ENCODE measurements at places on chromosomes 3 and 15. TPM values are rescaled to one million over a fixed set of nuclear protein-coding genes. Genes with fewer than 3 reads are reported as not detected.
A peak's percentile ranks its signal among the peaks of the same experiment; 100 is the strongest.

DNA sequence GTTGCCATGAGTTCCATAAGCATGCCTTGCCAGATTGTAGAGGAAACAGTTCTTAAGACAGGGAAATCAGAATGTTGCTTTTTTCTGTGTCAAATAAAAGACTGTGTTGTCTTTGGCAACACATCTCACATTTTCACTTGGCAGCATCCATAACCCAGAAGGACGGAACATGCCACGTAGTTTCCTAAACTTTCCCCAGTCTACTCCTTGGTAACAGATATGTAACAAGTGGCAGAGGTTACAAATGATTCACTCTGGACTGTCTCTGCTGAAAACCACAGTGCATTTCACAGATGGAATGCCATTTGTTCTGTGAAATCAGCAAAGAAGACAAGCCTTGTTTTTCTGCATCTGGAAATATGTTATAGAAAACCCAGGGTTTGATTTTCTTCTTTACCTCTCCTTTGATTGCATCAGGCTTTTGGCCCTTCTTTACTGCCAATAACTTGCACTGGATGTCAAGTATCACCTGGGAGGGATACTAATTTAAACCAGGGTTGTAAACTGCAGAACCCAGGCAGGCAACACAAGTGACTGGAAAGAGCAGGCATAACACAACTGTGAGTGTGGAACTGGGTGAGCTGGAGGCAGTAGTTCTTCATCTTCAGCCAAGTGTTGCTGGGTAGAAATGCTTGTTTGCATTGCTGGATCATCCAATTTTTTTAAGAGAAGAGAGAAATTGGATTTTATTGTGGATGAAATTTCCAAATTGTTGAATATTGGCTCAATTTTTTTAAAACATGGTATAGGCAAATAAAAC lies 124.4 kb upstream of the FOXB1 start:
- no peak overlapping the region for H3K4me3 ChIP-seq
- H3K36me3 ChIP-seq = no peaks in the 10 kb centered on the region
- H3K27ac ChIP-seq = no peak overlapping the region
- H3K4me1 ChIP-seq = no peaks in the 10 kb centered on the region

- no peak for DNase-seq
- H3K36me3 ChIP-seq = no peaks in the 10 kb centered on the region
- no peaks in the 10 kb centered on the region for H3K4me1 ChIP-seq
- no peaks in the 10 kb centered on the region for H3K27me3 ChIP-seq
- no peak overlapping the region for H3K4me3 ChIP-seq
These were observed 15.3 kb upstream of the KBTBD12 start for GRCh38 chr3:127899766-127900165.

- no peaks in the 10 kb centered on the region for H3K4me1 ChIP-seq
- no peak for DNase-seq
- no peak overlapping the region for H3K4me3 ChIP-seq
- no peak overlapping the region for H3K27ac ChIP-seq
- H3K36me3 ChIP-seq = no peaks in the 10 kb centered on the region
- H3K27me3 ChIP-seq = no peaks in the 10 kb centered on the region
These were observed 217.0 kb downstream of the TLE3 start for GRCh38 chr15:69880571-69881301.

DNA sequence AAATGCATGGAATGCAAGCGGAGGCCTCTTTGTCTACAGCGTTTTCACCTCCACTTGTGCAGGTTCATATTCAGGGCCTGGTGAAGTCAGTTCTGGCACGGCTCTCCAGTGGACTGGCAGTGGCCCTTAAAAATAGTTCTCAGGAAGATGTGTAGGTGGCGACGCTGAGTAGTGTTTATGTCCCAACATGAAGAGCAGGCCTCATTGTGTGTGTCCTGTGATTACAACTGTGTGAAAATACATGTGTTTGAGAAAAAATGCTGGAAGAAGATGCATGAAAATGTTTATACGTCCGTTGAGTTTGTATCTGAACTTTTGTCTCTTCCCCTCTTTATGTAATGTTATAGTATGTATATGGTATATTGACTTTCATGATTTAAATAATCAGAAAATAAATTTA lies 7.2 kb downstream of the LIPC start:
- H3K4me3 ChIP-seq = no peak overlapping the region
- peaks cover 12% of the 10 kb centered on the region for H3K4me1 ChIP-seq
- no peak for DNase-seq
- peak overlapping the region; percentile 93 for H3K27ac ChIP-seq

Gene CCR8
- polyA plus RNA-seq = not detected

- no peak overlapping the region for H3K27ac ChIP-seq
- no peaks in the 10 kb centered on the region for H3K36me3 ChIP-seq
- H3K4me1 ChIP-seq = no peaks in the 10 kb centered on the region
- DNase-seq = no peak
- H3K4me3 ChIP-seq = no peak overlapping the region
These were observed 134.1 kb upstream of the MNS1 start for GRCh38 chr15:56598991-56599390.

- H3K36me3 ChIP-seq = no peaks in the 10 kb centered on the region
- no peak for DNase-seq
- no peaks in the 10 kb centered on the region for H3K27me3 ChIP-seq
- no peak overlapping the region for H3K4me3 ChIP-seq
- no peak overlapping the region for H3K27ac ChIP-seq
These were observed 112.3 kb downstream of the NR1I2 start for GRCh38 chr3:119894195-119894594.

- no peaks in the 10 kb centered on the region for H3K27me3 ChIP-seq
- no peaks in the 10 kb centered on the region for H3K4me1 ChIP-seq
- no peaks in the 10 kb centered on the region for H3K36me3 ChIP-seq
- H3K27ac ChIP-seq = no peak overlapping the region
- H3K4me3 ChIP-seq = no peak overlapping the region
- no peak for DNase-seq
These were observed 14.1 kb downstream of the ARL13B start for GRCh38 chr3:93994056-93994455.

DNA sequence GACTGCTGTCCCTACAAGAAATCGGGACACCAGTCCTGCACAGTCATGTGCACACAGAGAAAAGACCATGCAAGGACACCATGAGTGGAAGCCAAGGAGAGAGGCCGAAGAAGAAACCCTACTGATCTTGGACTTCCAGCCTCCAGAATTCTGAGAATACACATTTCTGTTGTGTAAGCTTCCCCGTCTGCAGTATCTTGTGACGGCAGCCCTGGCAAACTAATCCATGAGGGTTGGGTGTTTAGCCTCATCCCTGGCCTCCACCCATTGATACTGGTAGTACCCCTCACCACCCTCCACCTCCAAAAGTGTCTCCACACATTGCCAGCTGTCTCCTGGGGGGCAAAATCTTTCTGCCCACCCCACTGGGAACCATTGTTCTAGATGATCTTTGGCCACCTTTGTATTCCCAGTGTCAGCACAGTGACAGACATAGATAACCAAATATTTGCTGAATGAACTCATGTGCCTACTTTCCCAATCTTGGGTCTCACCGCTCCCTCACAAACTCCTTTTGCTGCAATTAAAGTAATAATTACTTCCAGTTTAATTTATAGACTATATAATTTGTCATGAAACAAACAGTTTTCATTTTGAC lies 83.8 kb downstream of the RAD18 start:
- no peak overlapping the region for H3K4me3 ChIP-seq
- H3K4me1 ChIP-seq = no peaks in the 10 kb centered on the region
- no peak for DNase-seq
- H3K27me3 ChIP-seq = no peaks in the 10 kb centered on the region
- no peaks in the 10 kb centered on the region for H3K36me3 ChIP-seq

DNA sequence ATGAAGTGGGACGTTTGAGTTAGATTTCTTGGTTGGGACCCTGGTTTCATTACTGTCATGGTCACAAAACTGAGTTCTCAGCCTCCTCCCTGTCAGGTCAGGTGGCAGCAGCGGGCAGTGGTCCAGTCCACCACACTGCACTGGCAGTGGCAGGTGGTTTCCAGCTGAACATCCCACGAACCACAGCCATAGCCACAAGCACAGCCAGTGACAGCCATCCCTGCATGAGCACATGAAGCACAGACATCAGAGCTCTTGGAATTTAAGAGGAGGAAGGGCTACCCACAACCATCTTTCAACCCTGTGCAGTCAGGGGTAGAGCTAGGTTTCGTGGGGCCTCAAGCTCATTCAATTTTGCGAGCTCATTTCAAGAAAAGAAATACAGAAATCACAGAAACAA lies 1.5 kb downstream of the RETNLB start:
- H3K36me3 ChIP-seq = no peaks in the 10 kb centered on the region
- no peaks in the 10 kb centered on the region for H3K27me3 ChIP-seq
- H3K4me3 ChIP-seq = no peak overlapping the region
- DNase-seq = no peak
- H3K4me1 ChIP-seq = no peaks in the 10 kb centered on the region

DNA sequence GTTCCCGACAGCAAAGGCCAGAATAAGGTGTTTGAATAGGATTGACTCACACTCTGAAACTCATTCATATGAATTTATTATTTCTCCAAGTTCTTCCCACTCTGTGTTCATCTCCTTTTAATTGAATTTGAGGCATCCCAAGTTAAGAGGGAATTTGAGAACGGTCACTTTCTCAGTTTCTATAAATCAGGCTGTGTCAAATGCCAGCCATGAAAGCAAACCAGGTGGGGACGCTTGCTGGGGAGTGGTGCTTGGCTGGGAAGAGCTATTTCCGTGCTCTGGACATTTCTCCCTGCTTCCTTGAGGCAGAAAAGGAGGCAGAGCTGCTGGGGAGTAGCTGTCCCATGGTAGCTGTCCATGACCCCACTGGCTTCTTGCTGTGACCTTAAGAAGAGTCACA lies 116.6 kb downstream of the FBN1 start:
- no peaks in the 10 kb centered on the region for H3K27me3 ChIP-seq
- no peak overlapping the region for H3K27ac ChIP-seq
- no peaks in the 10 kb centered on the region for H3K4me1 ChIP-seq
- no peaks in the 10 kb centered on the region for H3K36me3 ChIP-seq
- H3K4me3 ChIP-seq = no peak overlapping the region
- no peak for DNase-seq

GRCh38 chr15:78437107-78437761 lies 782 bp upstream of the IREB2 start:
- peak overlapping the region; percentile 25 for H3K27ac ChIP-seq
- H3K27me3 ChIP-seq = no peaks in the 10 kb centered on the region
- no peak for DNase-seq

- DNase-seq = no peak
- peaks cover 2% of the 10 kb centered on the region for H3K4me1 ChIP-seq
- H3K4me3 ChIP-seq = no peak overlapping the region
- no peaks in the 10 kb centered on the region for H3K36me3 ChIP-seq
- H3K27ac ChIP-seq = no peak overlapping the region
These were observed 61.1 kb upstream of the GCNT3 start for GRCh38 chr15:59550530-59550929.

GRCh38 chr15:83323296-83323711 lies 38.8 kb upstream of the BNC1 start:
- no peaks in the 10 kb centered on the region for H3K4me1 ChIP-seq
- H3K36me3 ChIP-seq = no peaks in the 10 kb centered on the region
- H3K27ac ChIP-seq = no peak overlapping the region
- H3K4me3 ChIP-seq = no peak overlapping the region
- H3K27me3 ChIP-seq = no peaks in the 10 kb centered on the region
- DNase-seq = no peak

Gene A4GNT
- polyA plus RNA-seq = 1.2 TPM

- H3K36me3 ChIP-seq = peaks cover 3% of the 10 kb centered on the region
- no peaks in the 10 kb centered on the region for H3K27me3 ChIP-seq
- H3K4me1 ChIP-seq = peaks cover 5% of the 10 kb centered on the region
- no peak overlapping the region for H3K4me3 ChIP-seq
These were observed 1.8 kb upstream of the ZSCAN2 start for GRCh38 chr15:84598993-84599392.

DNA sequence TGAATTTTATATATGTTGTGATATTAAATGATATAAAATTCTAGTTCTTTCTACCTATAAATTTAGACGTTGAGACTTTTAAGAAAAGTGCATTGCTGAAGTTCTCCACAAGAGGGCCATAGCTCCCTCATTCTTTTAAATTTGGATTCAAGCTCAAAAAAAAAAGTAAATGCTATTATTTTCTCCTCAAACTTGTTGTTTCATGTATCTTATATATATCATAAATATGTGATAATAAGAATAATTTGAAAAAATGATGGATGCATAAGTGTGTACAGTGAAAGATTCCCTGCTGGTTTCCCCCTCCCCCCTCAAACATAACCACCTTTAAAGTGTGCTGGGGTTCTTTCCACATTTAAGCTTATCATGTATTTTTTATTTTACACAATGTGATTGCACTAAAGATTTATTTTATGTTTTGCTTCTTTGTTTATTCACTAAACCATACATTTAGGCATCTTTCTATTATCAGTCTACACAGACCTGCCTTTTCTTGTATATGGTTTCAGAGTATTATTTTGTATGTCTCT lies 769.4 kb upstream of the GOLIM4 start:
- no peaks in the 10 kb centered on the region for H3K36me3 ChIP-seq
- no peak overlapping the region for H3K27ac ChIP-seq
- H3K4me1 ChIP-seq = no peaks in the 10 kb centered on the region
- H3K4me3 ChIP-seq = peak overlapping the region; percentile 21
- no peak for DNase-seq

DNA sequence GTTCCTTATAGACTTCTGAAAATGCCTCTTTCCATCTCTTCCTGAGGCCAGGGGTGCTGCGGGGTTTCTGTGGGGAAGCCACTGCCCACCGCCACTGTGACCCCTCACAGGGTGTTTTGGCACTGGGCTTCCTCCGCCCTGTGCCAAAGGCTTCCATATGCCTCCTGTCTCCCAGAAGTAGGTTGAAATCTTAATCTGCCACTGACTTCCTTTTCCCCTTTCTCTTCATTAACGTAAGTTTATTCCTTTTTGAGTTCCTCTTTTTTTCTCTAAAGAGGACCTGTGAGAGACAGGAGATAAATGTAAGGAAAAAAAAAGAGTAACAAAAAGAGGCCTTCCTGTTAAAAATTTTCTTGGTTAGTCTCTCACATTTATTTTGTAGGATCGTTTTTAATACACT lies 220.5 kb downstream of the CTNNB1 start:
- H3K27ac ChIP-seq = no peak overlapping the region
- no peaks in the 10 kb centered on the region for H3K27me3 ChIP-seq
- H3K4me3 ChIP-seq = no peak overlapping the region
- no peaks in the 10 kb centered on the region for H3K4me1 ChIP-seq
- DNase-seq = no peak

- no peaks in the 10 kb centered on the region for H3K27me3 ChIP-seq
- no peak overlapping the region for H3K27ac ChIP-seq
- no peaks in the 10 kb centered on the region for H3K36me3 ChIP-seq
- H3K4me1 ChIP-seq = no peaks in the 10 kb centered on the region
These were observed 218.2 kb downstream of the DPH6 start for GRCh38 chr15:35327789-35328188.

Gene IP6K1
- 11.2 TPM for polyA plus RNA-seq

DNA sequence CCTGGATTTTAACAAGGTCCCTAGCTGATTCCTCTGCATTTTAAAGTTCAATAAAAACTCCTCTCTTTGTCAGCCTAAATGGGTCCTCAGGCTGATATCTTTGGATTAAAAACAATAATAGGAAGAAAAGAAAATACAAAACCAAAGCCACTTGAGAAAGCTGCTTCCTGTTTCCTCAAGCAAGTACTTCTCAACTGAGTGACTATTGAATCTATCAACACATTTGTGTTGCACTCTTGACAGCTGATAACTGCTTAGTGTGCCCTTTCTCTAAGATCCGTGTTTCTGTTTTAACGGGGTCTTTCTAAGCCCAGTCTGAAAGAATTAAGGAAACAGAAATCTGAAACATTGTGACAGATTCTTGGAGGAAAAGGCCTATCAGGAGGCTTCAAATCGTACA lies 410.7 kb downstream of the GRM7 start:
- no peaks in the 10 kb centered on the region for H3K36me3 ChIP-seq
- no peaks in the 10 kb centered on the region for H3K27me3 ChIP-seq
